ENCODE measurements at places on chromosomes 3 and 15.
A peak's percentile ranks its signal among the peaks of the same experiment; 100 is the strongest.

GRCh38 chr15:53917109-53917508 is 61.1 kb upstream of the UNC13C start:
- DNase-seq = no peak

DNA sequence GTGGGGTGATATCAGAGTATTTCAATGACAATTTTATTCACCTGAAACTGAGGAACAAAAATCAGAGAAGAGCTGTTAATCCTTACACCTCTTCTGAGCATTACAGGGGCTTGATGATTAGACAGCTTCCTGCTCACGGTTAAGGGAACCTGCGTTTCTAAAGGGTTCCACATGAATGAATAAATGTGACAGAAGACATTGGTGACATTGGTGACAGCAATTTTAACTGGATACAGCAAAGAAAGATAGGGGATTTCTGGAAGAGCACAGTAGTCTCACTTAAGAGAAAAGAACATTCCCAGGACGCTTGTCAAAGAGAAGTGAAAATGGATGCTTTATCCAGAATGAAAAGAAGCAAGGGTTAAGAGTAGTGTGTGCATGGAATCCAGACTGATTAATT is 235.9 kb upstream of the CNTN3 start:
- no peak for DNase-seq

DNA sequence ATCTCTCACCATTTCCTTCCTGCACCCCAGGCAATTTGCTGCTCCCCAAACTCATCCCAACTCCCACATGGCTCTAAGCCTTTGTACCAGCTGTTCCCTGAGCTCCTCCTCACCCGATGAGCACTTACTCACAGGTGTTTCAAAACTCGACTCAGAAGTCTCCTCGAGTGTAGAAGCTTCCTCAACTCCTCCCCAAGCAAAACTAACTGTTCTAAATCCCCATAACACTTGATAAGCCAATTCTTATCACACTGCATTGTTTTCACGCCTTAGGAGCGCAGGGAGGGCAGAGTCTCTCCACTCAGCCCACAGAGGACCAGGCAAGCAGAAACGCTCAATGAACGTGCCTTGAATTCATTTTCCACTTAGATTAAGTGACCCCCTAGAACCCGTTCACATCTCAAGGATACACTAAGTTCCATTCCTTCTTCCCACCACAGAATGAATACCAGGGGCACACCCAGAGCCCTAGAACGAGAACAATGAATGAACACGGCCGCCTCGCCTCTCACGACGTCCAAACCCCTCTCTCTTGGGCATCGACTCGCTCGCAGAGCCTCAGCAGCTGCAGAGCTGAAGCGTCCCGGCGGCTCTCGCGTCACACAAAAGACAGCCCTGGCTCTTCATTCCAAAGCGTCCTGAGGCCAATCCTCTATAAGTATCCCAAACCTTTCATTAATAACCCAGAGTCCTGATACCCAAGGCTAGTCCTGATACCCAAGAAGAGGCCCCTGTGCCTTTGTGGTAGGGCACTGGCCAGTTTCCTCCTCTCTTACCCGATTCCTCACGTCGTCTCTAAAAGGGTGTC is 1.1 kb downstream of the RAF1 start:
- peak; percentile 12 for DNase-seq

DNA sequence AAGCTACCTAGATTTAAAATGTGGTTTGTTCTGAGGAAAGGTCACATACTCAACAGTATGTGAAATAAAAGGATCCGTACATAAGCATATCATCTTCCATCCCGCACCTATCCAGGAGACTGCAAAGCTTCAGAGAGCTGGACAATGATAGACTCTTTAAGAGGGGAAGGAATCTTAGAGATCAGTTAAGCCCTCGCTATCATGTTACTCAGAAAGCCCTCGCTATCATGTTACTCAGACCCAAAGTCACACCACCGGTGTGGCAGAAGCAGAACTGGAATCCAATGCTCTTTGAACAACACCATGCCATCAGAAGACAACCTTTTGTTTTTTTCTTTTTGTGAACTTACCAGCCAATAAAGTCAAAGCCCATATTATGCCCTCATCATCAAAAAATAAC is 5.8 kb downstream of the ANO10 start:
- DNase-seq = no peak

GRCh38 chr15:32942401-32942841 is 224.6 kb downstream of the GREM1 start:
- DNase-seq = no peak

DNA sequence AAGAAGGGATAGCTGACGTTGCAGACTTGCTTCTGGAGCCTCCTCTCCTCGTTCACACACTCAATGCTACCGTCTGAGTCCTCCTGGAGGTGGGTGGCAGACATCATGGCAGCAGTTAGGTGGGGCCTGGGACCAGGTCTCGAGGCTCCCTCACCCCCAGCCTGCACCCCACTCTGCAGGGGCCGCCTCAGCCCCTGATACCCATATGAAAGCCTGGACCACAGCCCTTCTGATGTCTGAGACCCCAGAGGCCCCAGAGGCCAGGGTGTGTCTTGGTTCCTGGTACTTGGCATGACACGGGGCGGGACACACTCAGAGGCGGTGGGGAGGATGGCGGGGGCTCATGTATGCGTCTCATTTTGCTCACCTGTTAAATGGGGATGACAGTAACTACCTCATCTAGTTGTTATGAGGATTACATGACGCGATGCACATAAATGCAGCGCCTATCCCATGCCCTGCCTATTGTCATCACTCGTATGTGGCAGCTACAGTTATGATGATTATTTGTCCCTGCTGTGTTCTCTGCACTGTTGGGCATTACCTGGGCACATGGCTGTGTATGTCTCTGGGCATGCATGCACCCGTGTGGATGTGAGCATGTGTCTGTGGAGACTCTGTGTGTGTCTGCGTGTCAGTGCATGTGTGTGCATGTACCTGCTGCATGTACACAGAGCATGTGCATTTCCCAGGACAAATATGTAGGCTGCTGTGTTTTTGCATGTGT is 39.9 kb downstream of the FEM1B start:
- no peak for DNase-seq

- no peak for DNase-seq
Observed at GRCh38 chr3:172333042-172333377, 115.2 kb downstream of the GHSR start.

- peak; percentile 80 for DNase-seq
Observed at GRCh38 chr3:196711838-196712513, at the start of the genes CEP19 and PIGX. TSS of gene CEP19 (minus strand) at chr3:196712250. CDS start at chr3:196708657, 3,593 bp downstream. TSS of gene PIGX (plus strand) at chr3:196712377.

GRCh38 chr3:15660055-15660935 is 58.8 kb downstream of the BTD start:
- no peak for DNase-seq

- DNase-seq = no peak
Observed at GRCh38 chr15:63274427-63274826, 3.0 kb upstream of the APH1B start.

DNA sequence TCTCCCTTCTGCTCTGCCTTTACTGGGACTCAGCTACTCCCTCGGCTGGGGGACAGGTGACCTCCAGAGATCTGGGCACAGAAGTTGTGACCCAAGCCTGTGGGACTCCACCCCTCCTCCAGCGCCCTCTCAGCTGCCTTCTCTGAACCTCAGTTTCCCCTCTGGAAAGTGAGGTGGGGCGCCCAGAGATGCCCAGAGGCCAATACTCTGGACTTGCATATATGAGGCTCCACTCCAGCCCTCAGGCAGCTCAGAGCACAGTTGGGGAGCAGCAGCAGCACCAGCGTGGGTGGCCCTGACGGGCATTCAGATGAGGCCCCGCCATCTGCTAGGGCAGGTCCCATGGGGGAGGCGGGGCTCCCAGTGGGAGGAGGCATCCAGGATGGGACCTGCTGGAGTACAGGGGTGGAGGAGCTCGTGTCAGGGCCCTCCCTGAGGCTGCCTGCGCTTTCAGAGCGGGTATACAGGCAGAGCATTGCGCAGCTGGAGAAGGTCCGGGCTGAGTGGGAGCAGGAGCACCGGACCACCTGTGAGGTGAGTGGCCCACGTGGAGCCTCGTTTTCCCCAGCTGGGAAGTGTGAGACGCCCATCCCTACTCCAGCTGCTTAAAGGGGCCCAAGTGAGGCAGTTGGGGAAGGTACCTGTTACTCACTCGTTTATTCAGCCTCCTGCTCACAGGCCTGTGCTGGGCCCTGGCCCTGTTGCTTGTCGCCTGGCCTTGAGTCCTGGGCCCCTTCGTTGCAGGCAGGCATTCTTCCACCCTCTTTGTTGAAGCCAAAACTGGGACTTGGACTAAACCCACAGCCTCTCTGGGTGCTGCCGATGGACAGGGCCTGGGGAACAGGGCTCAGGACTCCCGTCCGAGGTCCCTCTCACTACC is 35.4 kb downstream of the PSTPIP1 start:
- DNase-seq = no peak

GRCh38 chr3:53525765-53526703 is 31.6 kb downstream of the CACNA1D start:
- no peak for DNase-seq

GRCh38 chr15:40307421-40308211 is at the start of gene PLCB2:
TSS of gene PLCB2 (minus strand) at chr15:40307935. CDS start at chr15:40307672, 263 bp downstream.
- peak; percentile 40 for DNase-seq

DNA sequence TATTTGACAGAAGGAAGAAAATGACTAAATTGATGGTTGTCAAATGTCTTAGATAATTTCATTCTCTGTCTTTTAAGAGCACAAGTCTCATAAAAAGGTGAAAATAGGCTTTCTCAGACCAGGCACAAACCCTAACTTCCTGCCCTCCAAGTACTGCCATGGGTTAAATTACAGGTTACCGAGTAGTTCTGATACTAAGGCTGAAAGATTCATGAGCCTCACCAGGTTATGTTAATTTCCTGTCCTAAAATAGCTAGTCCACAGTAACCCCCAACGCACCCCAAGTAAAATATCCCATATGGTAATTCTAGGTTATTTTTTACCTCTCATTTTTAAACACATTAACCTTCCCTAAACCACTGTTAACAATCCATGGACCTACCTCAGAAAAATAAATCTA is 42.0 kb downstream of the GSK3B start:
- DNase-seq = no peak

- DNase-seq = no peak
Observed at GRCh38 chr15:100710222-100710621, 107.8 kb downstream of the ASB7 start.

DNA sequence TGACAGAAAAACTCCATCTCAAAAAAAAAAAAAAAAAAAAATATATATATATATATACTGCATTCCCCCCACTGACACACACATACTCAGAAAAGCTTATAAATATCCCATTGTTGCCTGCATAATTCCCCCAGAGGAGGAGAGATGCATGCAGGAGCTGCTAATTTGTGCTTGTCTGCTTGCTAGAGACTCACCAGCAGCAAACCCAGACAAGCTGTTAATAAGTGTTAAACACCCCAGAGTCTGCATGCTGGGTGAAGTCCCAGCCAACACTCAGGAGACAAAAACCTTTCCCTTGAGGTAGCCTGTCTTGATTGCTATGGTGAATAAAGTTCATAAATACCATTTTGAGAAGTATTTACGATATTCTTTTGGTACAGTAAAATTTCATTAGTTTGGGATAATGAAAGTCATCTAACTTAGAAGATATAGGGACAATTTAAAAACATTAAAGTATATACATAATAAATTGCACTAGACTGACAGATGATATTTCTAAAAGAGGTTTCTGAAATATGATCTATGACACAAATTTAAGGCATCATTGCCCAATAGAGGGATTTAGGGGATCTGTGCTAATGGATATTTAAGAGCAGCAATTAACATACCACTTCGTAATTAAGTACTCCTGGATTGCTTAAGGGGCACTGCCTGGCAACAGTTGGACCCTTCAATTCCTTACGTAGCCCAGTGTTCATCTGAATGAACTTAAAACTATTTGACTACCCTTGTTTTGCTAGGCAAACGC is 400.0 kb upstream of the C2CD4B start:
- no peak for DNase-seq

DNA sequence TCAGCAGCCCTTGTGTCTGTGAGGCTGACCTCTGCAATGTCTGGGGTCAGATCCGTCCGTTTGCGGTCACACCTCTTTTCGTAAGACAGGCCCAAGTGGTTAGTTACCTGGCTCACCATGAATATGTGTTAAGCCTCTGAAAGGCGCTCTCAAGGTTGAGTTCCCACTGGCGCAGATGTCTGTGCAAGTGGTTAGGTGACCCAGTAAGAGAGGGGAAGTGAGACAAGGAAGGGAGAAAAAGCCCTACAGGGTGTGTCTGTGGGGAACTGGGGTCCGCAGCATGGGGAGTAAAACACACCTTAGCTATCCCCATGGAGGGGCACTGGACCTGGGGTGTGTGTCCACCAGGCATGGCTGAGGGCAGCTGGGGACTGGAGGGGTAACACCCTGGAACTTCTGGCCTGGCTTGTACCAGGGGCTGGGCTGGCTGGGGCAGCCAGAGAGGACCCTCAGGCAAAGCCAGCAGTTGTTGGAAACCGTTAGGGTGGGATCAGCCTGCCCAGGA is 391.6 kb upstream of the PROK2 start:
- no peak for DNase-seq

DNA sequence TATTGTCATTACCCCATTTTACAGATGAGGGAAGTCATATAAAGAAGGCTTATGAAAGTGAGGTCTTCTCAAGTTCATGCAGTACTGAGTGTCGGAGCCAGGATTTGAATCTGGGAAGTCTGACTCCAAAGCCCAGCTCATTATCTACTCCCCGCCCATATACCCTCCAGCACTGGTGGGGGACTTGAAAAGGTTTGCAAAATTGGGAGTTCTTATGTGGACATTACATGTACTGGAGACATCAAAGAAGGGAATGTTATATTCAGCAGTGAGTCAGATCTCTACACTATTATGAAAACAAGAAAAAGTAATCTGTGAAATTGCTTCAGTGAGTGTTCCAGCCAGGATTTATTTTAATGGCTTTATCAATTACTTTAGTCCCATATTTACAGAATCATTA is 185.2 kb upstream of the CADPS start:
- DNase-seq = no peak

- DNase-seq = no peak
Observed at GRCh38 chr3:52498137-52499054, 3.3 kb downstream of the STAB1 start.

- DNase-seq = no peak
Observed at GRCh38 chr3:55297706-55298105, 189.4 kb downstream of the WNT5A start.

DNA sequence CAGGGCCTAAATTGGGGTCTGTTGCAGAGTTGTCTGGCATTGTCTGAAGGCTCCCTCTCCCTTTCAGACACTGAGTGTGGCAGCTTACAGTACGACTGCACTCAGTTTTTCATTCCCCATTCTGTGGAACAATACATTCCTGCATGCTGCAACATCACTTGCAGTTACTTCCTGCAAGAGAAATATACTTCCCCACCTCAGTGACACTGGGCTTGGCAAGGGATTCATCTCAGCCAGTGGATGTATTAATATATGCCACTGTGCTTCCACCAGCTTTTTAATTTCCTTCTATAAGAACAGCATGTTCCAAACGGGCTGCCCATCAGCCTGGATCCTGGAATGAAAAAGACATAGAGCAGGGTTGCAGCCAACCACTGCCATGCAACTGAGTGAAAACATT is 23.1 kb downstream of the B3GALNT1 start:
- DNase-seq = no peak

GRCh38 chr3:194301730-194302129 is 49.4 kb downstream of the CPN2 start:
- DNase-seq = no peak
